Globus pallidus (tissue), 1 donor: ENCODE measurements at places on chromosomes 4 and X.

DNA sequence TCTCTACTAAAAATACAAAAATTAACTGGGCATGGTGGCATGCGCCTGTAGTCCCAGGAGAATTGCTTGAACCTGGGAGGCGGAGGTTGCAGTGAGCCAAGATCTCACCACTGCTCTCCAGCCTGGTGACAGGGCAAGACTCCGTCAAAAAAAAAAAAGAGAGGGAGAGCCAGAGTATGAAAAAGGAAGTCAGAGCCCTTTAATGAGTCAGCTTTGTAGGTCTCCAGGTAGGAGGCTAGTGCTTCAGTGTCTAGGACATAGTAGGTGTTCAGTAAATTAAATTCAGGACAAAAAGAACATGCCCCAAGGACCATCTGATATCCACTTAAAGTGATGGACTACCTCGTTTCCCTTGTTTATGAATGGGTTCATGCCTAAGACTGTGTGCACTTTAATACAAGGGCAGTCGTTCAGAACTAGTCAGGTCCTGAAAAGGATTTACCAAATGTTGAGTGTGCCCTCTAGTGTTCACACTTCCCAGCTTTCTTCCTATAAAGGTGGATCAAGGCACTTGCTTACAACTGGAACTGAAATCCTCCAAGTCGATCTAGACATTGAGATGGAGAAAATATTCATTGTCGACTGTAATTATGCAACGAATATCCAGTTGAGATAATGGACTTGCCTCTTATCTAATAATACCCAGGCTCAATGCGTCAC is 29.0 kb downstream of the F9 start:
- DNase-seq, result peak; percentile 3

DNA sequence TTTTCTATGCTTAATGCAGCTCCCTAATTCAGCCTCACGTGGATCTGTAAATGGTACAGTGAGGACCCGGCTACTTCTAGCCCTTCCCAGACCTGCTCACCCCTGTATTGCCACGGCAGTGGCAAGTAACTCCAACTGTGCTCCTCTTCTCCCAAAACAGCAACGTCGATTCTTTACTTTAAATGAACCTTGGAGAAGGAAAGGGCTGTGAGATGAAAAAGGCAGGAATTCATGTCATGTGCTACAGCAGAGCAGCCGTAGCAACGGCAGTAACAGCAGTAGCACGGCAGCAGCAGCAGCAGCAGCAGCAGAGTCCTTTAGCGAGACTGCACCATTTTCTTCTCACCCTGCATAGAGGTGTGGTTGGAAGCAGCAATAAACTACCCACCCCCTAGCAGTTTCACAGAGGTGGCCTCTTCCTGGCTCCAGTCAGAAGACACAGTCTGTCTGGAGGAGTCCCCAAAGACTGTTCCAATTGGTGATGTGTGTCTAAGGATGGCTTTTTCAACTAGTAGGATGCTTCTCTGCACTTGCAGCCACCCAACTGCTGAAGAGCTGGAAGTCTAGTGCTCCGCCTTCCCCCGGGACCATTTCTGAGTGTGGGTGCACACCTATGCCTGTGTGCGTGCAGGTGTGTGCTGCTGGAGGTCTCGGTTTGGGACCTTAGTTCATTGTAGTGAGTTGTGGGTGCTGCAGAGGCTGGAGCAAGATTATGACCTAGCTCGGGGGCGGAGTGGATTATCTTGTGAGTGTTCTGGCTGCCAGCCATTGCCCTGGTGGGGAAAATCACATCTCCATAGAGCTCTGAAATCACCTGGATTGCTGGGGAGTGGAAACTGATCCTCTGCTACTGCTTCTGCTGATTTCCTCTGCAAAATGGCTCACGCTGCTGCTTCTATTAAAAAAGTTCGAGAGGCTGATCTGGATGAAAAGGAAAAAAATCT is 67.2 kb downstream of the ANK2 start:
- DNase-seq, result no peak

GRCh38 chrX:107629540-107629909 is 1.2 kb downstream of the PRPS1 start:
- peak; percentile 20 for DNase-seq

GRCh38 chr4:142406917-142407501 is 439.1 kb downstream of the INPP4B start:
- no peak for DNase-seq
